ENCODE measurements at places on chromosomes 13 and 19.

DNA sequence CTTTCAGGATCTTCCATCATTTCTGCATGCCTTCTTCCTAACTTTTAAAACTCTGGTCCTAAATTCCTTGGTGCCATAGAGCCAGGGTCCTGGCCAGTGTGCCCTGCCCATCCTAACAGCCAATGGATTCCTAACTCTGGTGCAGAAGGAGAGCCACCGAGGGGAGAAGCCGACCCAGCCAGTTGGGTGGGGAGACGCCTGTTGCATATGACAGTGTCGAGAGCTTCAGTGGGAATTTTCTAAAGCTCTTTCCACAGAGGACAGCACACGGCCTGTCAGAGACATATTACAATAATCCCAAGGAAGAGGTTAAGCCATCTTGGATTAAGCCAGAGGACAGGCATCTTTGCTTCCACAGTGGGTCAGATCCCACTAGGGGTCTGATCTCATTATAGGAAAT lies 180.4 kb downstream of the ZNF536 start:
- DNase-seq: no peak

DNA sequence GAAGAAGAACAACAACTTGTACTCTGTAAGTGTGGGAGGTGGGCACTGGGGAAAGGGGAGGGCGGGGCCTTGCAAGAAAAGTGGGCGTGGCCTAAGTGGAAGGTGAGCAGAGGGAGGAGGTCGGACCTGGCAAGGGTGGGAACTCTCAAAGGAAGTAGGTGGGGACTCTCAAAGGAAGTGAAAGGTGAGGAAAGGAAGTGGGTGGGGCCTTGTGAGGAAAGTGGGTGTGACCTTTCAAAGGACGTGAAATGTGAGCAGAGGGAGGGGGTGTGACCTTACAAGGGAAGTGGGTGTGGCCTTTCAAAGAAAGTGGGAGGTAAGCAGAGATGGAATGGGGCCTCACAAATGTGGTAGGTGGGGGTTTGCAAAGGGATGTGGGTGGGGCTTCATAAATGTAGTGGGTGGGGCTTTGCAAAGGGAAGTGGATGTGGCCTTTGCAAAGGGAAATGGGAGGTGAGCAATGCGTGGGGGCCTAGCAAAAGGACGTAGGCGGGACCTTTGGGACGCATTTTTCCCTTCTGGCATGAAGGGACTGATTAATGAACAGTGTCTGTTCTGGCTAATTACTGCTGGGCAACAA lies 25.9 kb downstream of the ACSBG2 start:
- no peak for DNase-seq

DNA sequence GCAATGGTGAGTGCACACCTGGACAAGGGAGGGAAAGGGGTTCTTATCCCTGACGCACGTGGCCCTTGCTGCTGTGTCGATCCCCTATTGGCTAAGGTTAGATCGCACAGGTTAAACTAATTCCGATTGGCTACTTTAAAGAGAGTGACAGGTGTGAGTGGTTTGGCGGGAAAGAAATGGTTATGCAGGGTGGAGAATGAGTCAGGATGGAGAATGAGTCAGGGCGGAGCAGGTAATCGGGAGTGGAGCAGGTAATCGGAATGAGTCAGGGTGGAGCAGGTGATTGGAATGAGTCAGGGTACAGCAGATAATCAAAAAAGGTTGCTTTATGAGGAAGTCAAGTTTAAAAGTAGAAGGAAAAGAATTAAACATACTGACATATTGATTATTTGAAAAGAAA lies 24.4 kb upstream of the SIAH3 start:
- DNase-seq: no peak

GRCh38 chr19:2464389-2464788 lies 7.6 kb upstream of the LMNB2 start:
- no peak for DNase-seq

DNA sequence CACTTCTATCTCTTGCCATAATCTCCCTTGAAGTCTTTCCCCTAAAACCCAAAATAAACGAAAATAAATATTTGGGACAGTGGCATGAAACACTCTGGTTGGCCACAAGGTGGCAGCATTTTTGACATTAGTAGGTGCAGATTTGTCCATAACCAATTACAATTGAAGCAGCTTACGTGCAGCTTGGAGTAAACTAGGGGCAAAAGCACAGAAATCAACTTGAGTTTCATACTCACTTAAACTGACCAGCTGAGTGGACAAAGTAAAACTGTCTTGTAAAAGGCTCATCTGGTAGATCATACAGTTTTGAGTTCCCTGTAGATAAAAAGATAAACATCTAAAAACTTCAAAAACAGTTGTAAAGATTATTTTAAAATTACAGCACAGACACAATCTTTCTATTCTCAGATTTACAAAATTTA lies 18.8 kb downstream of the PDCD5 start:
- DNase-seq: peak; percentile 52

DNA sequence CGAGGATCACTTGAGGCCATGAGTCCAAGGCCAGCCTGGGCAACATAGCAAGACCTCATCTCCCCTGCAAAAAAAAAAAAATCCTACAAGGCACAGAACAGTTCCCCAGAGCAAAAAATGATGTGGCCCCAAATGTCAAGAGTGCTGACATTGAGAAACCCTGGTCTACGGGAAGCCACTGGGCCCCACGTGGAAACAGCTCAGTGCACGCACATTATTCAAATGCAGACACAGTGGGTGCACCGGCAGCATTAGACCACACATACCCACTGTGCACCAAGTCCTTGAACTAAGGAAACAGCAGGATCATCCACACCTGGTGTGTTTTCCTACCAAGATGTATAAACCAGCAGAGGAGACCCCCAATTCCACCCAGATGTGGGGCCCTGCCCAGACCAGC lies 35.0 kb upstream of the ADGRE5 start:
- DNase-seq: no peak

GRCh38 chr19:35279985-35280821 lies 2.1 kb upstream of the HAMP start:
- no peak for DNase-seq

Measured in fibroblast of skin of right biceps (primary cell).